ENCODE measurements at places on chromosomes 11 and 22.

GRCh38 chr11:129457321-129457720, 81.7 kb downstream of the BARX2 start:
- no peak for DNase-seq

DNA sequence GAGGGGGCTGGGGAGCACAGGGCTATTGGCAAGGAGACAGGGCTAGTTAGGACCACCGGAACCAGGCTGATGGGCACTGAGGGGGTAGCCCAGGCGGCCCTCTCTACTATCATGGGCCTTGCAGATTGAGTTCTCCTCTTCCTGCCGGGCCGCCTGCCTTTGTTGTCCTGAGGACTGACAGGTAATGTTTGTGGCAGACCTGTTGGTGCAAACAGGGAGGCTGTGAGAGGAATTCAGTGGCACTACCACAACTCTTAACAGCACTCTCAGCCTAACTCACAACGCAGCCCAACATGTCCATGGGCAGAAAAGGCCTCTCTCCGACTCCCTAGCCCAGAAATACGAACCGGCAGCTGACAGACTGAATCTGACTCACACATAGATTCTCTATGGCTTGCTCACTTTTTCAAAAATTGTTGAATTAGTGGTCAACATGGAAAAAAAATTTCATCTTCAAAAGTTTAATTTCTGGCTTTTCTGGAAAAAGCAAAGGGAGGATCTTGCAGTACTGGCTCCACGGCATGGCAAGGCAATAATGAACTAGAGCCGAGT, 11.4 kb downstream of the KCNJ5 start:
- DNase-seq: no peak

DNA sequence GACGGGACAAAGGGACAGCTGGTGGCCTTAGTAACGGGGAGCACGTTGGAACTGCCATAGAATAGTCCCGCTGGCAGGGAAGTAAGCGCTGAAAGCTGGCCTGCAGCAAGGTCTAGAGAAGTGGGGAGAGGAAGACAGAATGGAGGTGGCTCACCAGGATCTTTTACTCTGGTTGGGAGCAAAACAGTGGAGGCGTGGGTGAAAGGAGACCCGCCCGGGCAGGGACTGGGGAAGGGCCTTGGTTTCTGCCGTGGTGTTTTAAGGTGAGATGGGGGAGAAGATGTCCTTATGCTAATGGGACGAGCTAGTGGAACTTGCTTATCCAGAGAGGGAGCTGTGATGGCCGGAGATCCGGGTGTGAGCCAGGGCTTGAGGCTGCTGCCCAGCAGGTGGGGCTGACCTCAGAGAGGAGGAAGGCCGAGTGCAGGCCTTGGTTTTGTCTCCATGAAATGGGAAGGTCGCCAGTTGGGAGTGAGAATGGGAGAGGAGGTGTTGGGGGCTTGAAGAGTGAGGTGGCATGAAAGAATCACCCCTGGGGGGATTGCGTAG, 56.4 kb upstream of the CTTN start:
- no peak for DNase-seq

DNA sequence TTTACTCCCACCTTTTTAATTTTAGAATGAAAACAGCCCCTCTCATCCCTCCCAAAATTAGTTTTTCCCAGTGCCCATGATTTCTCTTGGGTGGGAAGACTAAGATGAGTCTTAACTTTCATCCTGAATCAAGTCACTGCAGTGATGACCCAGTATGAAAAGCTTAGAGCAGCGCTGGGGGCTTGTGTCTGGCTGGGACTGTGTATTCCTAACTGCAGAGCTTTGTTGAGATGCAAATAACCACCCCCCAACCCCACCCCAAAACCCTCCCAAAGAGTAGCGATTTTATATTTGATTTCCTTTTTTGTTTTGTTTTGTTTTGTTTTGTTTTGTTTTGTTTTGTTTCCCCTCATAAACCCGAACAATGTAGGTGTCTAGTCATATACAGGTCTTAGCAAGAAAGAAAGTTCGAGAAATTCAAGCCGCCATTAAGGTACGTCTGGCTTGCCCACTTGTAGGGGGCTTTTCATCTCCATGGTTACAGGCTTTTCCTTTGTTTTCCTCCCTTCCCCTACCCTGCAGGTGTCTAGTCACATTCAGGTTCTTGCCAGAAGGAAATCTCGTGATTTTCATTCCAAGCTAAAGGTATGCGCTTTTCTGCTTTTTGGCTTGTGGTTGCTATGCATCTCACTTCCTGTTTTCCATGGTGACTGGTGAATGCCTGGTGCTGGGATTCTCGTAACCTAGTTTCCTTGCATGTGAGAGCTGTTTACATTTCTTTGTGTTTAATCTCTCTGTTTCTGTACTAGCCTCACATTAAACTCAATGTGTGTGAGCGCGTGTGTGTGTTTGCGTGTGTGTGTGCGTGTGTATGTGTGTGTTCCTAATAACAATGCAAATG, 144.6 kb upstream of the RASSF10 start:
- no peak for DNase-seq

- no peak for DNase-seq
Measured at GRCh38 chr11:48011102-48011797, 30.9 kb downstream of the PTPRJ start.

DNA sequence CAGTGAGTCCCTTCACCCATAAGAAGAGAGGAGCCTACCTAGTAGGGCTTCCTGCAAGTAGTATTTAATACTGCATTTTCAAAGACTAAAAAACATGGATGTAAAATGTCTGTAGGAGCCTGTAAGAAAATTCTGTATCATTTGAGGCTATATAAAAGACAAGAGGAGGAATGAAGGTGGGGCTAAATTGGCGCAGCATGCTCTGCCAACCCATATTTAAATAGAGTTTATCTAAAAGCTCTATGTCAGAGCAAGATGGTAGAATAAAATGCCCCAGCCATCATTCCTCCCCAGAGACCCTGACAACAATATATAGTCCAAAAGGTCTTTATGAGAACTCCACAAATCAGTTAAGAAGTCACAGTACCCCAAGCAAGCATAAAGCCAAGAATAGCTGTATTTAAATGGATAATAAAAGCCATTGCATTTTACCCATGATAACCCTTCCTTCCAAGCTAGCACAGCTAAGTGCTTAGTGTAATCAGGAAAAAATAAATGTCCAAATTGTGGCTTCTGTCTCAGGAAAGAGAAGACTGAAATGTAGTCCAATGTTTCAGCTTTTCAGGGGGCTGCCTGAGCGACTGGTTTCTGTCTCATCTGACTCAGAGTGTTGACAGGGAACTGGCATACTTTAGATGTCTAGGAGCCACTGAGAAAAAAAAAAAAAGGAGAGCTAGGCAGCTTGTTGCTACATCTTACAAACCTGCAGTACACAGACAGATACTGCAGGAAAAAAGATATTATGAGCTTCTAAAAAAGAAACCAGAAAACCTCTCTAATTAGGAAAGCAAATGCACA, 258.6 kb downstream of the METTL15 start:
- no peak for DNase-seq

- DNase-seq: no peak
Measured at GRCh38 chr11:111840143-111840542, 31.2 kb downstream of the ALG9 start.

- no peak for DNase-seq
Measured at GRCh38 chr11:36165621-36166397, 123.4 kb downstream of the COMMD9 start.

DNA sequence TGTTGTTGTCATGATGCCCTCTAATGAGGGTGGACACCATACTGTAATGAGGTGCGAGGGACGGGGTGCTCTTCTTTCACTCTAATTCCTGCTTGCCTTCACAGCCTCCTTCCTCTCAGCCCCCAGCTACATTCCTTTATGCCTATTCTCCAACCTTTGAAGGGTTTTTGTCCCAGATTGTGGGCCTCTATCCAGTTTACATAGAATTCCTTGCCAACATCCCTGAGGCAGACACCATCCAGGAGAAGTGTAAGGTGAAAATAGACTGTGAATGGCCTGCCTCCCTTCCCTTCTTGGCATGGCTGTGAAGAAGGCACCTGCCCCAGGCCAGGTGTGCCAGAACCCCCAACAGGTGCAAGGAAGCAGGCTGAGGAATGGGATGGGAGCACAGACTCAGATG, 122.3 kb downstream of the CHST1 start:
- DNase-seq: no peak

DNA sequence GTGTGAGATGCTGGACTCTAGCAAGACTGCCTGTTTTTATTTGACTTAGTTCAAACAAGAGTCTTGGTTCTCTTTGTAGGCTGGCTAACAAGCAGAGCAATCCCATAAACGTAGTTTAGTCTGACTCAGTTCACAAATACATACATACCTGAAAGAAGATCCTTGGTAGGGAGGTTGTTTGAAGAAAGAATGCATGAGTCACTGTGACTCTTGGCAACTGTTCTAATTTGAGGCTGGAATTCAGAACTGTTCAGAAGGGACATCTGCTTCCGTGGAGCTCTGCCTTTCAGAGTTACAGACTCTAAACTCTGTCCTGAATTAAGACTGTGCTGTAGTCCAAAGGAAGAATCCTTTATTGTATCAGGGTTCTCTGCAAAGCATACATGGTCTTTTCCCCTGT, 32.2 kb downstream of the C2CD3 start:
- DNase-seq: no peak

- DNase-seq: no peak
Measured at GRCh38 chr11:36356201-36356600, 60.1 kb downstream of the PRR5L start.

- DNase-seq: peak; percentile 44
Measured at GRCh38 chr11:102287964-102288724, 29.1 kb upstream of the BIRC3 start.

DNA sequence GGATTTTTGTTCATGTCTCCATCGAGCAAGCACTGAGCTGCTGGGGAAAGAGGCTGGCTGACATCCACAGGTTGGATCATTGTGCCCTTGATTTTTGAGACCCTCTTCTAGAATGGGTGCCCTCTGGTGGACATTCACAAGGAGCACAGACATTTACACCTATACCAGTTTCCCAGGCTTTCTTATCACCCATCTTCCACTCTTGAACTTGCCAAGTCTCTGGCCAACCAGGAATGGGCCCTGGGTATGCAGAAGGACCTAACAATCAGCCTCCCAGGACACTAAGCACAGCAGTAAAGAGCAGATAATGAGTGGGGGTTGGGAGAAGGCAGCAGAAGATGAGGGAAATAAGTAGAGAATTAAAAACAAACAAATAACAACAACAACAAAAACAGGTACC, 5.7 kb upstream of the INTS4 start:
- DNase-seq: peak; percentile 21

DNA sequence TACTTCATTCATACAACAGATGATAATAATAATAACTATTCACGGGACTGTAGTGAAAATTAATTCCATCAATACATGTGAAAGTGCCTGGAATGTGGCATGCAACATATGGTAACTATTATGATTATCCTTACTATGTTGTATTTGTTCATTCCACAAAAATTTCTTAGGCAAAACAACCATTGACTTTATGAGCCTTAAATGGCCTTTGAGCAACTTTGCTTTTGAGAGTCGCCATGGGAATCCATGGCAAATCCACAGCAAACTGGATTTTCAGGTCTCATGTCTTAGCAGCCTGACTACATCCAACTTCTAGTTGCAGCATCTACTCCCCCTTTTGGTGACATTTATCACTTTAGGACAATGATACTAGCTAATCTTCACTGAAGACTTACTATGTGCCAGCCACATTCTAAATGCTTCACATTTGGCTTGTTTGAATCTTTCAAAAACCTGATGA, 56.8 kb downstream of the SLC1A2 start:
- DNase-seq: no peak

GRCh38 chr11:124717786-124718651, 21.7 kb upstream of the NRGN start:
- no peak for DNase-seq

GRCh38 chr11:132228746-132229325, 858.4 kb downstream of the NTM start:
- no peak for DNase-seq

- DNase-seq: no peak
Measured at GRCh38 chr11:6433998-6434660, 6.7 kb downstream of the HPX start.

GRCh38 chr11:10609636-10610035, 41.2 kb upstream of the LYVE1 start:
- DNase-seq: no peak
